ENCODE measurements at places on chromosomes 13 and 19. TPM values are rescaled to one million over a fixed set of nuclear protein-coding genes. Genes with fewer than 3 reads are reported as not detected.

Gene SACS
- total RNA-seq = 42.5 TPM

Gene RXFP2
- total RNA-seq = not detected

Gene HIPK4
- total RNA-seq = not detected

Gene TINCR
- total RNA-seq = not detected

Gene KLK6
- not detected for total RNA-seq

Gene ETHE1
- total RNA-seq = 102 TPM

Gene ZIK1
- total RNA-seq = 0.99 TPM

Gene KIR2DL1
- total RNA-seq = not detected

Gene ZNF835
- not detected for total RNA-seq

Gene DLL3
- 0.27 TPM for total RNA-seq

Gene ZNF234
- total RNA-seq = 6.6 TPM

Gene ZNF837
- total RNA-seq = 0.87 TPM

Gene HRC
- not detected for total RNA-seq

Gene MAB21L1
- 41.1 TPM for total RNA-seq

Gene ZNF554
- 2.4 TPM for total RNA-seq

Measured in HFFc6 (cell line).